ENCODE measurements at places on chromosomes 4 and X.

DNA sequence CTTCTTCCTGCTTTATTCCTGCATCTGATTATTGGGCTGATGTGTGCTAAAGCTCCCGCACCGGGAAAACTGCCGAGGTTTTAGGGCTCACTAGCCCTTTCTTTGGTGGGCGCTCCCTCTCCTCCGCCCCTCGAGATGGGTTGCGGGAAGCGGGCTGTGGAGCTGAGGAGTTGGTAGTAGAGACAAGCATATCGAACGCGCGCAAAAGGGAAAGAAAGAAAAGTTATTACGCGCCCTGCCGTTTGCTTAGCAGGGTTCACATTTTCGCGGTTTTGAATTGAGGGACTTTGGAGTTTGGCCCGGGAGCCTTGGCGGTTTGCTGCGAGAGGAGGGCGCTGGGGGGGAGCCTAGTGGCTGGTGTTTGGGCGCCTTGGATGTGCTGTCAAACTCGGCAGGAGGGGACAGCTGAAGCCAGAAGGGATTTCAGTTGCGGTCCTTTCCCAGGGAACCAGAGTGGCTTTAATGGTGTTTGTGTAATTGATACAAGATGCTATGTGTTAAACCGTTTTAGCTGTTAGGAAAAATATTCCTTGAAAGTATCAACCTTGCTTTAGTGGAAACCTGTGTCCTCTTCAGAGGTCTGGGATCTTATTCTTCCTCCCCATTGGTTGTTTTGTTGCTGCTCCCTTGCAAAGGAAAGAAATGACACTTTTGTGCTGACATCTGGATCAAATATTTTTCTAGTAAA lies 1.1 kb downstream of the GAB1 start:
- DNase-seq, result peak; percentile 22

- DNase-seq, result no peak
These were observed 85.4 kb downstream of the TIGD2 start for GRCh38 chr4:89196745-89197144.

- no peak for DNase-seq
These were observed 104.6 kb upstream of the LRPAP1 start for GRCh38 chr4:3636646-3637320.

DNA sequence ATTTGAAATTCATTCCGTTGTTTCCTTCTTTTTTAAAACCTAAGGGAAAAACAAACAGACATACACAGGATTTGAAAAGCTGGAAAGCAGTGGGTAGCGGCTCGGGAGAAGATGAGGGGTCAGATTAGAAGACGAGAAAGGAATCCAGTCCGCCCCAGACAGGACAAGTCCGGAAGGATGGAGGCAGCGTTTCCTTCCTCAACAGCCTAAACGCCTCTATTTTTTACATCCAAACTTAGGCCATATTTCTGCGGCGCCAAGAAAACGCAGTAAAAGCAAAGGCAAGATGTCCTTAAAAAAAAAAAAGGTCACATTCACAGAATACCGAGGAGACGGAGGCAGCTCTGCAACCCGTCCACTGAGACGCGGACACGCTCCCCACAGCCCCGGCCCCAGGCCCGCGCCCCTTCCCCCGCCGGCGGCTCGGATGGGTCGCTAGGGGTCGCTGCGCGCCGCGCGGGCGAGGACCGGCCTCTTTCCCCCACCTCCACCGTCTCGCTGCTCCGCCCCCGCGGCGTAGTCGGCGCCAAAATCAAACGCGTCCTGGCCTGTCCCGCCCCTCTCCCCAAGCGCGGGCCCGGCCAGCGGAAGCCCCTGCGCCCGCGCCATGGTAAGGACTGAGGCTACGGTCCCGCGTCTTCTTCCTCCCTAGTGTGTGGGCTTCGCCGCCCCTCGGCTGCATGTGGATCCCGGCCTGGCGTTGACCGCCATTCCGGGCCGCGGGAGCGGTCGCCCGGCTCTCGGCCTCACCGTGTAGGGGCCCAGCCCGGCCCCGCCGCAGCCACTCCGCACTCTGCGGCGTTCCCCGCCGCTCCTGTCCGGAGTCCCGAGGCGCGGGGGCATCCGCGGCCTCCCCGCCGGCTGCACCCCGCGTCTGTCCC lies at the start of gene MND1:
MND1 (plus strand) TSS at position 558 of the 881 bp plus-strand sequence; CDS start at position 608, 50 bp downstream.
- DNase-seq, result peak; percentile 53

GRCh38 chr4:158111241-158111640 lies 61.6 kb downstream of the GASK1B start:
- no peak for DNase-seq

GRCh38 chr4:137892134-137892533 lies 350.0 kb downstream of the SLC7A11 start:
- DNase-seq, result no peak

- DNase-seq, result no peak
These were observed 17.7 kb downstream of the ACSL1 start for GRCh38 chr4:184807797-184808712.

DNA sequence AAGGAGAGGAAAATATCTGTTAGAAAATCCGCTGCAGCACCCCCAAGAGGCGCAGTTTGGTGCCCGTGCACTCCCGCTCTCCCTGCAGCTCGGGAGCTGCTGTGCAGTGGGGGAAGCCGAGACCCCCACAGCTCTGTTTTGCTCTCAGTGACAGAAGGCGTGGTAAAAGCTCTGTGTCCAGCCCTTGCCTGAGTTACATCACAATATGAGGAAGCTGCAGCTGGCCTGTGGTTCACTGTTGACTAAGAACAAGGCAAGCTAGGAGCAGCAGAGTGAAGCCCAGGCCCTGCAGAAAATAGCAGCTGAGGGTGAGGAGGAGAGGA lies 88.5 kb upstream of the ADRA2C start:
- no peak for DNase-seq

DNA sequence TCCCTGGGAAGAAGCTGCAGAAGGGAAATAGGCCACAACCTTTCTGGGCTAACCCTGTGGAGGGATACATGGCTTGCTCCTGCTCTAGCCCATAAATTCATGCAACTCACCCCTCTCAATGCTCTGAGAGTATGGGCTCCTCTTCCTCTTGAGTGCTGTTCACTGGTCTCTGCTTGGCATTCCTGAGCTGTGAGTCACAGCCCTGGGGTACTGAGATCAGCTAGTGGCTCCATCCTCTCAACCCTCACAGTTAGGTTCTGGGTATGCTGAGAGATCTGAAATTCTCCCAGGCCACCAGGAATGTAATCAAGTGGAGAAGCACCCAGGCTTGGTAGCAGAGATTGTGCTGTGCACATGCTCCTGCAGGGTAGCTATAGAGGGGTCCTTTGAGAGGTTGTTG lies 60.6 kb upstream of the SPANXN2 start:
- no peak for DNase-seq

Data from HuH-7.5 (cell line).